H1 (cell line): ENCODE measurements at places on chromosomes 6 and 20. TPM values are rescaled to one million over a fixed set of nuclear protein-coding genes. Genes with fewer than 3 reads are reported as not detected.

DNA sequence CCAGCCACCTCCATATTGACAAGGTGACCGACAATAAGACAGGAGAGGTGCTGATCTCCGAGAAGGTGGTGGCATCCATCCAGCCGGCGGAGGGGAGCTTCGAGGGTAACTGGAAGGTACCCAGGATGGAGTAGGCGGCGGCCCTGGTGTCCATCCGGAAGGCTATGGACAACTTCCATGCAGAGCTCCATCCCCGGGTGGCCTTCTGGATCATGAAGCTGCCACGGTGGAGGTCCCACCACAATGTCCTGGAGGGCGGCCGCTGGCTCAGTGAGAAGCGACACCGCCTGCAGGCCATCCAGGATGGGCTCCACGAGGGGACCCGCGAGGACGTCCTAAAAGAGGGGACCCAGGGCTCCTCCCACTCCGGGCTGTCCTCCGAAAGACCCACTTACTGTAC lies 17.0 kb downstream of the DEFB115 start:
- no peak for DNase-seq

GRCh38 chr6:99415446-99415845 lies 9.7 kb downstream of the PNISR start:
- no peak for DNase-seq

GRCh38 chr6:138476116-138476515 lies 23.2 kb downstream of the NHSL1 start:
- no peak for DNase-seq

DNA sequence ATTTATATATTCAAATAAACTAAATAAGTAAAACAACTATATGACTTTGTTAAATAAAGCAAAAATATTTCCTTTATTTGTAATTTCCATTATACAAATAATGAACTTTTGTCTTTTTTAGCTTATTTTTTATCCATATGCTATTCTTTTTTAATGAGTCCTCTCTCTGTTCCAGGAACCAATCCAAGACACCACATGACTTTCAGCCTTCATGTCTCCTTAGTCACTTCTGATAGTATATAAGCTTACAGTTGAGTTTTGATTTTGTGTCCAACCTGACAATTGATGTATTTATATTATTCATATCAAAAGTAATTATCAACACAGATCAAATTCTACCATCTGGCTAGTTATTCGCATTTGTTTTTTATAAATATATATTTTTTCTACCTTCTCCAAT lies 582.3 kb upstream of the GJE1 start:
- DNase-seq, result no peak

GRCh38 chr6:84002226-84002625 lies 31.3 kb upstream of the MRAP2 start:
- DNase-seq, result no peak

- no peak for DNase-seq
These were observed 29.8 kb downstream of the ADGRG6 start for GRCh38 chr6:142331601-142332000.

GRCh38 chr6:33314943-33315792 lies 1.3 kb upstream of the TAPBP start:
- DNase-seq, result no peak

DNA sequence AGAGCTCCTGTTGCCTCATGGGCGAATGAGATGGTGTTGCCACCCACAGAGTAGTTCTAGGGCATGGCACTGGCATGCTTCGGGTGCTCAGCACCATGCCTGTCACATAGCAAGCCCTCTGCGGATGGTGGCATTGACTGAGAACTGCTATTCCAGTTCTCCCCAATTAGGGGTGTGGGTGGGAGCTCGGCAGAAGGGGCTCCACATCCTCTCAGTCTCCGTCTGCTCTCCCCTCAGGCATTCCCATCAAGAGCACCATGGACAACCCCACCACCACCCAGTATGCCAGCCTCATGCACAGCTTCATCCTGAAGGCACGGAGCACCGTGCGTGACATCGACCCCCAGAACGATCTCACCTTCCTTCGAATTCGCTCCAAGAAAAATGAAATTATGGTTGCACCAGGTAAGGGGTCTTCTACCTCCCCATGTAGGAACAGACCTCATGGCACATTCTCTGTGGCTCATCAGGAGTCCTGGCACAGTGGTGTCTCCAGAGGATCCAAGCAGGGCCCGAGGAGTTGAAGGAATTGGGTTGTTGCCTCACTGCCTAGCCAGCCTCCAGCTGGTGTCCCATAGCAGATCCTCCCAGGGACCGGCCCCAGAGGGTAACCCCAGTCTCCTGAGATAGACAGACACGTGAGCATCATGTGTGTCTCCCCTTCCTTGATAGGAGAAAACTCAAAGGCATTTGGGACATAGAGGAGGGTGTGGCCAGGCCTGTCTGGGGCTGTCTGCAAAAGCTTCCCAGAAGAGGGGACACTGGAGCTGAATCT lies 18.4 kb downstream of the DYNLRB1 start:
- DNase-seq, result no peak

- no peak for DNase-seq
These were observed 57.1 kb upstream of the GJE1 start for GRCh38 chr6:142075516-142076101.

- no peak for DNase-seq
These were observed 77.8 kb upstream of the TGM3 start for GRCh38 chr20:2217857-2218539.

Gene C6orf52
- 1.1 and 1.5 TPM in 2 replicates for total RNA-seq
